Activated CD4-positive, alpha-beta memory T cell treated with anti-CD3 and anti-CD28 coated beads for 36 hours (primary cell): ENCODE measurements at places on chromosomes 3 and 15. TPM values are rescaled to one million over a fixed set of nuclear protein-coding genes. Genes with fewer than 3 reads are reported as not detected.

DNA sequence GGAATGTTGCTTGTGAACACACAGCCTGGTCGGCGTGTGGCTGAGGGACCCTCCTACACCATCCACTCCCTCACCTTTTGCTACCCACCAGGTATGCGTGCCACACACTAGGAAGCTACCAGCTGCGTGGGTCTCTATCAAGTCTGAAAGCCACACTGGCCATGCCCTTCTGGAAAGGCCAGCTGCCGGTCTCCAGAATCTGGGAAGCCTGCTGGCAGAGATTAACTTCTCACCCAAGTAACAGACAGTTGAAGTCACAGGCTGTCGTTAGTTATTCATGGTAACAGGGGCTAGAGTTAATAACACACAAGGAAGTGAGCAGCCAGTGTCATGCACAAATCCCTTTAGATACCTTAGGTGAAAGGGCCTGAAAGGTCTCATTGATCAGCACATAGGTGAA lies 48.1 kb downstream of the SUSD5 start:
- H3K4me1 ChIP-seq = peaks cover 8% of the 10 kb centered on the region
- no peaks in the 10 kb centered on the region for H3K36me3 ChIP-seq
- no peak overlapping the region for H3K27ac ChIP-seq
- H3K27me3 ChIP-seq = no peaks in the 10 kb centered on the region
- no peak overlapping the region for H3K4me3 ChIP-seq

PP2D1 gene
- not detected for total RNA-seq

- H3K4me3 ChIP-seq = no peak overlapping the region
- no peaks in the 10 kb centered on the region for H3K36me3 ChIP-seq
- H3K27ac ChIP-seq = no peak overlapping the region
- peaks cover 8% of the 10 kb centered on the region for H3K4me1 ChIP-seq
Measured at GRCh38 chr3:50819882-50820281, 145.2 kb downstream of the DOCK3 start.

CLDN16 gene
- not detected for total RNA-seq

GRCh38 chr15:33533197-33533596 lies 222.4 kb downstream of the RYR3 start:
- no peaks in the 10 kb centered on the region for H3K4me1 ChIP-seq
- no peak for DNase-seq
- no peaks in the 10 kb centered on the region for H3K36me3 ChIP-seq
- H3K27me3 ChIP-seq = no peaks in the 10 kb centered on the region

FETUB gene
- not detected for total RNA-seq

ATP13A5 gene
- not detected for total RNA-seq

GRCh38 chr3:58799271-58799670 lies 132.7 kb upstream of the FAM3D start:
- H3K36me3 ChIP-seq = no peaks in the 10 kb centered on the region
- H3K4me1 ChIP-seq = no peaks in the 10 kb centered on the region
- no peak overlapping the region for H3K4me3 ChIP-seq

DNA sequence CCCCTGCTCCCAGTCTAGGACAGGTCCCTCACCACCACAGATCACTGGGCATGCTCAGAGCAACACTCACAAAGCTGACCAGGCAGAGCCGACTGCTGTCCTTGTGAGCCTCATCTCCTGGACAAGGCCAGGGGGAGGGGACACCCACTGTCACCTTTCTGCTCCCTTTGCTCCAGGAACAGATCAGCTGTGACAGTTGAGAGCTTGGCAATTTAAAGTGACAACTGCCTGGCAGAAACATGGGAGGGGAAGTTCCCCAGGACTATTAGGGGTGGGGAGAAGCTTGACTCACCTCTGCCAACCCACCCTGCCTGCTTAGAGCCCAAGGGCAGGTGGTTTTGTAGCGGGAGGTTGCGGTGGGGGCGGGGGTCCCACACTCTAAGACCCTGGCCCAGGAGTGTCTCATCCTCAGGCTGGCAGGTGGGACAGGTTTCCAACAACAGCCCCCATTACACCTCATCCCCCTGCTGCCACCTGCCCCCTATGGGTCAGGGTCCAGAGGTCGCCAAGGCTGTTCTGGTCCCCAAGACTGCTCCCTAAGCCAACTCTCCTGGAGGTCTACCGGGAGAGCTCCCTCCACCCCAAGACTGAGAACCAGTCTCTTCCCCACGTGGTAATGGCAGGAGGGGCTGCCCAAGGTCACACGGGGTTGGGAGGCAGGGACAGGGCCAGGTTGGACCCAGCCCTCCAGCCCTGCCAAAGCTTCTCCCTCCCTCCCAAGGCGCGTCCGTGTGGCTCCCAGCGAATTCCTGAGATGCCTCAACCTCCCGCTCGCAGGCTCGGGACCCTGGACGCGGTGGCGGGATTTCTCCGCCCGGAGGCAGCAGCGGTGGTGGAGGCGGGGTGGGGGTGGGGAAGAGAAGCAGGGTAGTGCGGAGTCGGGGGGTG lies 80.4 kb downstream of the IQSEC1 start:
- peaks cover 57% of the 10 kb centered on the region for H3K4me1 ChIP-seq
- no peak overlapping the region for H3K27ac ChIP-seq
- no peaks in the 10 kb centered on the region for H3K27me3 ChIP-seq
- no peak for DNase-seq

GRCh38 chr15:29651476-29652233 lies 170.6 kb downstream of the TJP1 start:
- no peak overlapping the region for H3K27ac ChIP-seq
- no peaks in the 10 kb centered on the region for H3K36me3 ChIP-seq
- no peak for DNase-seq
- no peaks in the 10 kb centered on the region for H3K27me3 ChIP-seq
- no peaks in the 10 kb centered on the region for H3K4me1 ChIP-seq

DNA sequence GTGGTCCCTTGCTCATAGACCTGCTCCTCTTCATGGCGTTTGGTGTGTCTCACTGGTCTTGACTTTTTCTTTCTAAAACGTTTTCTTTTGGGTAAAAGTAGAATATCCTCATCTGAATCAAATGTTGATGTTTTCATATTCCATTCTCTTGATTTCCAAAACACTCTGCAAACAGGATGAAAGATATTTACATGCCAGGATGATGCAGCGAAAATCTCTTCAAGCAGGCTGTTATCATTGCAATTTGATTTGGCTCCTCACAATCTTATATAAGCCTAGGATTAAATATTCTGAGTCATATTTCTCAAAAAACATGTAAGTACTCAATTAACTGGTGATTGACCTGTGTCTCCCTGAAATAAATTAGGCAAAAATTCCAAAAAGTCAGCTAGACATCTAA lies 10.1 kb downstream of the PP2D1 start:
- H3K27me3 ChIP-seq = no peaks in the 10 kb centered on the region
- H3K4me1 ChIP-seq = no peaks in the 10 kb centered on the region
- no peak for DNase-seq
- no peak overlapping the region for H3K4me3 ChIP-seq
- no peaks in the 10 kb centered on the region for H3K36me3 ChIP-seq

GRCh38 chr15:39461536-39462130 lies 119.2 kb upstream of the THBS1 start:
- no peak for DNase-seq
- H3K27me3 ChIP-seq = peaks cover 2% of the 10 kb centered on the region
- no peaks in the 10 kb centered on the region for H3K4me1 ChIP-seq
- H3K36me3 ChIP-seq = no peaks in the 10 kb centered on the region
- H3K27ac ChIP-seq = no peak overlapping the region

LXN gene
- 8.6 TPM for total RNA-seq

- peaks cover 31% of the 10 kb centered on the region for H3K4me1 ChIP-seq
- DNase-seq = peak; percentile 76
- H3K36me3 ChIP-seq = no peaks in the 10 kb centered on the region
- H3K4me3 ChIP-seq = no peak overlapping the region
- H3K27ac ChIP-seq = no peak overlapping the region
Measured at GRCh38 chr3:115790759-115791158, 167.4 kb downstream of the GAP43 start.

SAMD7 gene
- not detected for total RNA-seq

DNA sequence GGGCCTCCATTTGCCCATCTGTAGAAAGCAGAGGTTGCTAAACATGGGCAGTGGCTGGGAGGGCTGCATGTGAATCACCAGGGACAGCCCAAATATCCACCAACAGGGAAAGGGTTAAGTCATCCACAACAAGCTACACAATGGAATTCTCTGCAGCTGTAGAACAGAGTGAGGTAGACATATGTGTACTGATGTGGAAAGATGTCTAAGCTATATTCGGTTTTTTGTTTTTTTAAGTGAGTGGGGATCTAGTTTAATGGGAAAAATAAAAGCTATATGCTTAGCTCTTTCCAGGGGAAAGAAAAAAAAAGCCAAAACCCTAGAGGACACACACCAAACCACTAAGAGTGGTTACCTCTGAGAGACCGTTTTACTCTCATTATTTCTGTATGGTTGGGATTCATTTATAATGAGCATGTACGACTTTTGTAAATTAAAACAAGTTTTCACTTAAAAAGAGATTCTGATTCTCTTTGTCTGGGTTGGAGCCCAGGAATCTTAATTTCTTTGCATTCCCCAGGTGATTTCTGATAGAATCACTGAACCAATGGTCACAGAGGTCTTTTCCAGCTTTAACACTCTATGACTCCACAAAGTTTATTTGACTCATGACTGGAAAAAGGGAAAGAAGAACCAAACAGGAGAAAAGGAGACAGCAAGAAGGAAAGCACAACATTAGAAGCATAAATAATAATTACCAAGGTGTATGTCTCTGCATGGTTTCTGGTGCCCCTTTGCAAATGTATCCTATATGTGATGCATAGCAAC lies 19.1 kb downstream of the CRABP1 start:
- DNase-seq = no peak
- H3K27ac ChIP-seq = no peak overlapping the region
- no peaks in the 10 kb centered on the region for H3K4me1 ChIP-seq
- peaks cover 10% of the 10 kb centered on the region for H3K27me3 ChIP-seq

- peaks cover 2% of the 10 kb centered on the region for H3K36me3 ChIP-seq
- H3K27me3 ChIP-seq = no peaks in the 10 kb centered on the region
- H3K27ac ChIP-seq = no peak overlapping the region
- no peaks in the 10 kb centered on the region for H3K4me1 ChIP-seq
Measured at GRCh38 chr15:67915461-67916374, 75.9 kb upstream of the RNU6-1 start.

GRCh38 chr3:106759731-106760130 lies 617.5 kb upstream of the CCDC54 start:
- no peak for DNase-seq
- H3K27ac ChIP-seq = no peak overlapping the region
- no peaks in the 10 kb centered on the region for H3K36me3 ChIP-seq
- H3K4me3 ChIP-seq = no peak overlapping the region
- H3K4me1 ChIP-seq = no peaks in the 10 kb centered on the region

DNA sequence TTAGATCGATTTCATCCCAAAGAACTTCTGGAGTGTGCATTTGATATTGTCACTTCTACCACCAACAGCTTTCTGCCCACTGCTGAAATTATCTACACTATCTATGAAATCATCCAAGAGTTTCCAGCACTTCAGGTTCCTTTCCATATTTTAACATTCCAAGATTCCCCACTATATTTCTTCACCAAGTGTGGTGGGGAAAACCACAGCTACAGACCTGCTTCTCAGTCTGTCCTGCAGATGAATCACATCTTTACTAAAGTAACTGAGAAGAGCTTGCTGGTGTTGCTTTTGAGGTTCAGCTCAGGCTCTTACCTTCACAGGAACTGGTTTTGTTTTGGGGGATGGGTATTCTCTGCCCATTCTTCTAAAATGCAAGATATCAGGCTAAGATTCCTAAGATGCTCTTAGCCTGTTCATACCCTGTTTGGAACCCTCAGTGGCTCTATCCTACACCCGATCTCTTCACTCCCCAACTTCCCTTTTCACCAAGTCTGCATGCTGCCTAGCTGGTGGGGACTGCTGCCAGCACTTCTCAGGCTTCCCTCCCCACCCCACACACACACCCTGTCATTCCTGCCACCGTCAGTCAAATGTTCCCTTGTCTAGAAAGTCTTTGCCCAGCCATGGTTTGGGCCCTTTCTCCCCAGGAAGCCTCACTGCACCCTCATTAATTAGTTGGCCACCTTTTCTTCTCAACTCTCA lies 30.8 kb downstream of the SRP14 start:
- H3K4me1 ChIP-seq = no peaks in the 10 kb centered on the region
- H3K4me3 ChIP-seq = no peak overlapping the region
- no peak for DNase-seq
- H3K27ac ChIP-seq = no peak overlapping the region
- H3K36me3 ChIP-seq = peaks cover 29% of the 10 kb centered on the region
- H3K27me3 ChIP-seq = no peaks in the 10 kb centered on the region

FAM98B gene
- total RNA-seq = 40.2 TPM

- no peaks in the 10 kb centered on the region for H3K27me3 ChIP-seq
- no peak overlapping the region for H3K4me3 ChIP-seq
- no peaks in the 10 kb centered on the region for H3K36me3 ChIP-seq
- no peak for DNase-seq
Measured at GRCh38 chr3:190826018-190826417, 36.5 kb downstream of the GMNC start.

- H3K27ac ChIP-seq = no peak overlapping the region
- H3K4me3 ChIP-seq = no peak overlapping the region
- H3K4me1 ChIP-seq = no peaks in the 10 kb centered on the region
- peaks cover 2% of the 10 kb centered on the region for H3K27me3 ChIP-seq
Measured at GRCh38 chr3:110126065-110126464, 788.7 kb upstream of the DPPA4 start.

CTNNB1 gene
- total RNA-seq = 131 TPM

SLC6A20 gene
- total RNA-seq = not detected

- no peaks in the 10 kb centered on the region for H3K36me3 ChIP-seq
- DNase-seq = no peak
Measured at GRCh38 chr3:197446700-197447056, 109.1 kb downstream of the BDH1 start.

DNA sequence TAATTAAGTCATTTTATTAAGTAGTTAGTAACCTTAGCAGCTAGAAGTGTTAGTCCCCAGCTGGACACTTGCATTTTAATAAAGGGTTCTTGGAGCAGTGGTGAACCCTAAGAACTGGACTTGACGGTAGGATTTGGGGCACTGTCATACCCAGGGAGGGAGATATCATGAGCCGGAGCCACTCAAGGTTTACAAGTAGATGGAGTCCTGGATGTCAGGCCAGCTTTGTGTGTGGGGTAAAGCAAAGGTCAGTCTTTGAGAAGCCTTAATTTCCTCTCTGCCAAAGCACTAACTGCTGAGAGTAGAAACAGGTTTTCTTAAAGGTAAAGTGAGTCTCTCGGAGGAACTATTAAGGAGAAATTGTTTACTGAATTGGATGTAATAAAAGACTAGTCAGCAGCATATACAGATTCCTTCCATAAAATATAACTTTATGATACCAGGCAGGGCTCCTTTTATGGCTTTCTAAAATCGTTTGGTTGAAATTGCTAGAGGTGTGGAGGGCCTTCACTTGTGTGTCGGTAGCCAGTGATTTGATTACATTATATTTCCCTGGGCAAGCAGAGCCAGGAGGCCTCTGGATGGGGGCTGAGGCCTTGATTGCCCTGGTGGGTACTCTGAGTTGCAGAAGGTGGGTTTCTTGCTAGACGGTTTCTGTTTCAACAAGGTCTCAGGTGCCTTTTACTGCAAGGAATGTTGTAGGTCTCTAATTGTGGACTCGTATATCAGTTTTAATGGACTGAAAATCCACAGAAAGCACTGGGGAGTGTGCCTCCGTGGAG lies 23.1 kb downstream of the SQOR start:
- no peaks in the 10 kb centered on the region for H3K27me3 ChIP-seq
- no peak overlapping the region for H3K4me3 ChIP-seq
- H3K27ac ChIP-seq = peak overlapping the region; percentile 28
- H3K36me3 ChIP-seq = peaks cover 27% of the 10 kb centered on the region

- no peak for DNase-seq
- no peaks in the 10 kb centered on the region for H3K36me3 ChIP-seq
- peaks cover 2% of the 10 kb centered on the region for H3K4me1 ChIP-seq
- no peak overlapping the region for H3K27ac ChIP-seq
- no peak overlapping the region for H3K4me3 ChIP-seq
- no peaks in the 10 kb centered on the region for H3K27me3 ChIP-seq
Measured at GRCh38 chr15:29018995-29019976, 133.5 kb downstream of the APBA2 start.
